ENCODE measurements at places on chromosomes 4 and X.
A peak's percentile ranks its signal among the peaks of the same experiment; 100 is the strongest.

DNA sequence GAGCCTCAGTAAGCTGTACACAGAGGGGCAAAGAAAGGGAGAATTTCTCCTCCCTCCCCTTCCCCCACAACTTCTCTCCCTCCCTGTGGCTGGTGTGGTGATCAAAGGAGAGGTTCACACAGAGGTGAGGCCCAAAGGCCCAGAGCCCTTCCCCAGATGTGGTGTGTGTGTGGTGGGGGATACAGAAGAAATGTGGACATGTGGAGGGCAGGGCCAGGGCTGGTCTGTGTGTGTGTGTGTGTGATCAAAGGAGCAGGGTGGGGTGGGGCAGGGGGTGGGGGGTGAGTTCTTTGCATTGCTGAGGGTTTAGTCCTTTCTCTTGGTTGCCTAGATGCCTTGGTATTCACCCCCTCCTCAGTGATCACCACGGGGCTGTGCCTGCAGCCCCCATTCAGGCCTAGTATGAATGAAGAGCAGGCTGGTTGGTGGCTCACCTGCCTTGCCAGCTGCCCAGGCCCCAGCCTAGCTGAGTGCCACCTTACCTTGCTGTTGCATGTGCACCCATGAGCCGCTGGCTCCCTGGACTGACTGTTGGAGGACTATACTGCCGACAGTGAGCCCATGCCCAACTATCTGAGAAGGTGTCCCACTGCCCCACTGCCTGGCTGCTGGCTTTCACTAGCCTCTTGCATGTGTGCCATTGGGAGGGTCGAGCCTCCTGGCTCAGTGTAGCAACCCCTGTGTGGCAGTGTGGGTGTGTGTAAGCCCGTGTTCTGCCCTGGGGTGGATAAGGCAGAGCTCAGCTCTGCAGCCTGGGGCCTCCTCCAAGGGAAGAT lies 101.9 kb downstream of the EFNB1 start:
- DNase-seq = no peak

GRCh38 chr4:20456407-20456806 lies 204.7 kb downstream of the SLIT2 start:
- DNase-seq = no peak

- DNase-seq = peak; percentile 65
These were observed 151.8 kb downstream of the SLC7A11 start for GRCh38 chr4:138090150-138090917.

- DNase-seq = no peak
These were observed 9.5 kb downstream of the ADH1A start for GRCh38 chr4:99281261-99281660.

- no peak for DNase-seq
These were observed 550.9 kb upstream of the BOD1L1 start for GRCh38 chr4:14178421-14178820.

DNA sequence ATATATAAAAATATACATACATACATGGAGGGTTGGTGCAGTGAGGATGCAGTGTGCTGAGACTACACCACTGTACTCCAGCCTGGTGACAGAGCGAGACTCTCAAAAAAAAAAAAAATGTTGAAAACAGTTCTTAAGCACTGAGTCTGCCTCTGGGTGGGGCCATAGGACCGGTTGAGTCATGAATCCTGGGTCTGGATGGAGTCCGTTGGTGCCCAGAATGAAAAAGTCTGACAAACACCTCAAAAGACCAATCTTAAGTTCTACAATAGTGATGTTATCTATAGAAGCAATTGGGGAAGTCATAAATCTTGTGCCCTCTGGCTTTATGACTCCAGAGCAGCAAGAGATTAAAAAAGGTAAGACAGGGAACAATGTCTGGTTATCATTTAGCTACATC lies 70.4 kb downstream of the FGFBP1 start:
- peak; percentile 47 for DNase-seq

DNA sequence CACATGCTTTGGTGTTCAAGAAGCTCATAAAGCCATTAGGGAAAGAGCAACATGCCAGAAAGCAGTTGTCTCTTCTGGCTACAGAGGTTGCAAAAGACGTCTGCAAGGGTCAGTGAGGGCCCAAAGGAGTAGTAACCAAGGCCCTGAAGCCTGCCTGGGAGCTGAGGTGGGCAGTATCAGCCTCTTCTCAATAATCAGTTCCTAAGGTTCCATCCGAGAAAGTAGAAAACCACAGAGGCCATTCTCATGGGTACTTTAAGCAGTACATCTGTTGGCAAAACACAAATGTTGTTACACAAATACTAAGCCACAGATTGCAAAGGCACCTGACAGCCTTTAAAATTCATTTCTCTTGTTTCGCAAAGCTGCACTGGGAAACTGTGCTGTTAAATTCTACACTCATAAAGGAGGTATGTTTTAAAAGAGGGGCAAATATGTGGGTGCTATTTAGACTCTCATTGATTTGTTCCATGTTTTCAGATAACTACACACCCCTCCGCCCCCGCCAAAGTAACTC lies 37.7 kb downstream of the MECP2 start:
- DNase-seq = no peak
